Caki2 (cell line): ENCODE measurements at places on chromosomes 7 and 10.
A peak's percentile ranks its signal among the peaks of the same experiment; 100 is the strongest.

DNA sequence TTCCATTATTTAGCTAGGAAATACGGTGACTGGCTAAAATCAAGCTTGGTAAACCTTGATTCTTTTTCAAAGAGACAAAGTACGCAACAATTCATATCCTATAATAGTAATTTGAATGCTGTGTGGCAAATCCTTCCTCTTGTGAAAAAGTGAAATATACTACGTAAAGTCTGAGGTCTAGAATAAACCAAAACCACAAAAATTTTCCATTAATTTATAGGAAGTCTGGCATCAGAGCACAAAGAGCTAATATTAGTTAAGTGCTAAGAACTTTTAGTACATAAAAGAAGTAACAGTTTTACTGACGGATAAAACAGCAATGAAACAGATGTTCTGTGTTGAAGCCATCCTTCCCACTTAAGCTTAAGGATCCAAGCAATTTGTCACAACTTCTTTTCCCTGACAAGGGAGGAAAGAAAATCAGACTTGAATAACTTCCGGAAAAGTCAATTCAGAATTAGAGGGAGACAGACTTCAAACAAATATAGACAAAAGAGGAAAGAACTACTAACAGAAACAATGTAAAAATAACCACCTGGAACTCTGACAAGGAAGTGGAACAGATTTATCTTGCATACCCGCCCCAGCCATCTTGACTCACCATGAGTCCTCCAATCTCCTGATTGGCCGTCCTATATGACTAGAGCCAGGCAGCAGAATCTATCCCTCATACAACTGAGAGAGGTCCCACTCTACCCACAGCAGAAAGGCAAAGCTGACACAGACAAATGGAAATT lies 34.6 kb downstream of the RHEB start:
- peak; percentile 55 for DNase-seq

GRCh38 chr7:5083311-5083711 lies 37.7 kb downstream of the RBAK start:
- no peak for DNase-seq

DNA sequence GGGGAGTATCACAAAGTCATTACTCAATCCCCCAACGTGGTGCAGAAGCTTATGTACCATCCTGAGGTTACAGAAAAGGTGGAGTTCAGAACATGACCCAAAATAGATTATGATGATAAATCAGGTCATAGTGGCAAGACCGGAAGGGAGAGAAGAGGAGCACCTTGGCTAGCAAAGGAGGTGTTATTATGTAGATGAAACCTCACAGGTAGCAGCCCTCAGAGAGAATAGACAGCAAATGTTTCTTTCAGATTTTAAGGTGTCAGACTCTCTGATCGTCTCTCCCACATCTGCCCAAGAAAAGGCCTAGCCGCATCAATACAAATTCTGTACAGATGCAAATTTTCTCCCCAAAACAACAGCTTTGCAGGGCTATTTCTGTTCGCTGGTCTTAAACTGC lies 88.3 kb upstream of the SEMA3D start:
- DNase-seq: no peak

- DNase-seq: no peak
Observed at GRCh38 chr10:35928748-35929147, 286.7 kb upstream of the FZD8 start.

DNA sequence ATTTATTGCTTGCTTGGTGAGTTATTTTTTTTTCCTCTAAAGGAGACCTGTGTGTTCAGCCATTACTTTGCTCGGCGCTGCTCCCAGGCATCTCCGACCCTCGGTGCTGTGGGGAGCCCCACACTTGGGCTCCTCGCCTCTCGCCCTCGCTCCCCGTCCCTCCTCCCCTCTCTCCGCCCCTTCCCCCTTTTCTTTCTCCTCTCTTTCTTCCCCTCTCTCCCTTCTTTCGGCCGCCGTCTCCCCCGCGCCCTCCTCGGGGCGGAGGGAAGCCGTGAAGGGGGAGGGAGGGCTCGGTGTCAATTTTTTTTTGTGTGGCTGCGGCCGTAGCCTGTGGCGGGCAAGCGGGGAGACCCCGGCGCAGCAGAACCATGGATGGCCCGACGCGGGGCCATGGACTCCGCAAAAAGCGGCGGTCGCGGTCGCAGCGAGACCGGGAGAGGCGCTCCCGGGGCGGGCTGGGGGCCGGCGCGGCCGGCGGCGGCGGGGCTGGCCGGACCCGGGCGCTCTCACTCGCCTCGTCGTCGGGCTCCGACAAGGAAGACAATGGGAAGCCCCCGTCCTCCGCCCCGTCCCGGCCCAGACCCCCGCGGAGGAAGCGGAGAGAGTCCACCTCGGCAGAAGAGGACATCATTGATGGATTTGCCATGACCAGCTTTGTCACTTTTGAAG lies 1.1 kb downstream of the AUTS2 start:
- DNase-seq: no peak

DNA sequence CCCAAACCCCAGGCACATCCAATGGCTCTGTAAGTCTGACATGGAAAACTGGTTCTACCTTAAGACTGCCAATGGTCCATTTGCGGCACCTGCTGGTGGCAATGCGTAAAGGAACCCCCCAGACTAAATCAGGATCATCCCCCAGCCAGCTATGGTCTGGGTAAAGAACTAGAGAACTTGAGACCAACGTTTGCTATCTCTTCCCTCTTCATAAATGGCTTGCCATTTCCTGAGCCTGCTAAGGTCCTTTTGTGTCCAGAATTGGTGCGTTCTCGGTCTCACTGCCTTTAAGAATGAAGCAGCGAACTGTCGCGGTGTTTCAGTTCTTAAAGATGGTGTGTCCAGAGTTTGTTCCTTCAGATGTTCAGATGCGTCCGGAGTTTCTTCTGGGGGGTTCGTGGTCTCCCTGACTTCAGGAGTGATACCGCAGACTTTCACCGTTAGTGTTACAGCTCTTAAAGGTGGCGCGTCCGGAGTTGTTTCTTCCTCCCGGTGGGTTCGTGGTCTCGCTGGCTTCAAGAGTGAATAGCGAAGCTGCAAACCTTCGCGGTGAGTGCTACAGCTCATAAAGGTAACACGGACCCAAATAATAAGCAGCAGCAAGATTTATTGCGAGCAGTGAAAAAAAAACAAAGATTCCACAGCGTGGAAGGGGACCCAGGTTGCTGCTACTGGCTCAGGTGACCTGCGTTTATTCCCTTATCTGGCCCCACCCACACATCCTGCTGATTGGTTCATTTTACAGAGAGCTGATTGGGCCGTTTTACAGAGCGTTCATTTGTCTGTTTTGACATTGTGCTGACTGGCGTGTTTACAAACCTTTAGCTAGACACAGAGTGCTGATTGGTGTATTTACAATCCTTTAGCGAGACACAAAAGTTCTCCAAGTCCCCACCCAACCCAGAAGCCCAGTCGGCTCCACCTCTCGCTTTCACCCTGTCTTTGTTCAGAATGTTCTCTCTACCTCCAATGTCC lies 95.4 kb downstream of the ELMO1 start:
- no peak for DNase-seq

DNA sequence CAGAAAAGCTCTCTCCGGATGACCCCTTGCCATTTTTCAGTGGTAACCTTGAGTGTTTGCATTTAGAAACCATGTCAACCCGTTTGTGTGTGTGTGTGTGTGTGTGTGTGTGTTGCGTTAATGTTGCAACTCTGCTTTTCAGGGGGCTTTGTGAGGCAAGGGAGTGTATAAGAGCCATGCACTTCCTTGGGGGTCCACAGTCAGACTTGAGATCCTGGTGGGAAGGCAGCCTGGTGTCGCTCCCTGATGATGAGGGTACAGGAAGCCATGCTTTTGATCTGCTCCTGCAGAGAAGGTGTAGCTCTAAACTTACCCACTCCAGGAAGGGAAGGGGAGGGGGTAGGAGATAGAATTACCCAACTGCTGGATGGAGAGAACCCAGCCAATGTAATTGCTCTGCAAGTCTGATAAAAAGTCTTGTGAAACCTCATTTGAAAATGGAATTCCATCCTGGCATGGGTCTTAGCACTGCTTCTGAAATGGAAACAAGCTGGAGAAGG lies 10.7 kb downstream of the GRK5 start:
- no peak for DNase-seq

GRCh38 chr7:5360971-5361370 lies 62.7 kb downstream of the TNRC18 start:
- DNase-seq: no peak

DNA sequence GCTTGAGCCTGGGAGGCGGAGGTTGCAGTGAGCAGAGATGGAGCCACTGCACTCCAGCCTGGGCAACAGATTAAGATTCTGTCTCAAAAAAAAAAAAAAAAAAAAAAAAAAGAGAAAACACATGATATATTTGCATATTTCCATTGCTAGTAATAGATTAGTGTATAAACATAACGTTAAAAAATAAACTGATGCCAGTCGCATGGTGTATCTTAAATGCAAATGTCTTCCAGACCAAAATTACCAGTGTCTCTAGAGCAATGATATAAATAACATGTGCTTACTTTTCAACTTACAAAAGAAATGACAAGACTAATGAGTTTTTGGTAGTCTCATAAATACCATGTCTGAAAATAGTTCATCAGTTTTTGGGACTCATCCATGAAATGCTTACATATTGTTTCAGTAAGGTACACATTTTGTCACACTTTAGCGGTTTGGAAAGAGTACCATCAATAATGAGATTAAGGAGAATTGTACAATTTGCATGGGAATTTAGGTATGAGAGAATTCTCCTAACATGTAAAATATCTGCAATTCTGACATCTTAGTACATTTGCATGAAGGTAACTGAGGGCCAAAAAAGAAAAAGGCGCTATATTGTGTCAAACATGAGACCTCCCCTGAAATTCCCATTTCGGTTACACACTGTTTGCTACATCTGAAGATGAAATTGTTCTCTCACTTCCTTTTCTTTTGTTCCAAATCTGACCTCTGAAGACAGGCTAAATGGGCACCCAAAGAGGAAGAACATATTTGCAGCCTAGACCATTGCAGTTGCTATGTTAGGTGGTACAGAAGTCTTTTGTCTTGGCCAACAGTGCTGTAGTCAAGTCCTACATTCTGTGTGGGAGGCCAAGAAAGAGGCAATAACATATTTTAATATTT lies 51.5 kb upstream of the PIP4K2A start:
- DNase-seq: no peak

DNA sequence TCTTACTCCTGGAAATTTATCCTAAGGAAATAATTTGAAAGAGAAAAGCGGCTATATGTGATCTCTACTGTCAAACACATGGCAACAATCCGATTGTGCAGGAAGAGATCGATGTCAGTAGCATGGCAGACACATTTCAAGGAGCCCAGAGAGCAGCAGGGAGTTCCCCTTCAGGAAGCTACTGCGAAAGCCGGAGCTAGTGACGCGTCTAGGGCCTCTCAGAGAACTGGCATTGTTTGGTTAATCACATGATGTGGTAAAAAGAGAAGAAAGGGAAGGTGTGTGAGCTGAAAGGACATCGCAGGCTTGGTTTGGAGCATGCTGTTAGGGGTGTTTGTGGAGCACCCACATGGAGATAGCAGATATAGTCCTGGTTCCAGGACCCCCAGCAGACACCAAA lies 74.9 kb downstream of the BEND7 start:
- no peak for DNase-seq

GRCh38 chr10:88525371-88526069 lies 57.6 kb downstream of the RNLS start:
- peak; percentile 67 for DNase-seq

GRCh38 chr10:43036481-43037428 lies 40.1 kb upstream of the RET start:
- no peak for DNase-seq

GRCh38 chr10:10460451-10460850 lies 557.2 kb upstream of the CELF2 start:
- no peak for DNase-seq

GRCh38 chr7:151591866-151592265 lies 72.2 kb upstream of the RHEB start:
- DNase-seq: no peak

DNA sequence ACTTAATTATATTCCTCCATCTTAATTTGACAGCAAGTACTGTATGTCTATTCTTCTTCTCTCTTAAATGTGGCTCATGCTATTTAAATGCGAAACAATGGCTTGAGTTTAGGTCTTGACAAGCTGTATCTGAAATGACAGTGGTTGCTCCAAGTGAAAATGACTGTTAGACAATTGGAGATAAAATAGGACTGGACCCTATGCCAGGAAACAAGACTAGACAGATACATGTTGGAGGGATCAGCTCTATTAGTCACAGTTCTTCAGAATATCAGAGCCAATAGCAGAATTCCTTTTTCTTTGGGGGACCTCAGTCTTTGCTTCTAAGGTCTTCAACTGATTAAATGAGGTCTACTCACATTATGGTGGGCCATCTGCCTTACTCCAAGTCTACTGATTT lies 25.8 kb downstream of the KIAA1217 start:
- DNase-seq: no peak

DNA sequence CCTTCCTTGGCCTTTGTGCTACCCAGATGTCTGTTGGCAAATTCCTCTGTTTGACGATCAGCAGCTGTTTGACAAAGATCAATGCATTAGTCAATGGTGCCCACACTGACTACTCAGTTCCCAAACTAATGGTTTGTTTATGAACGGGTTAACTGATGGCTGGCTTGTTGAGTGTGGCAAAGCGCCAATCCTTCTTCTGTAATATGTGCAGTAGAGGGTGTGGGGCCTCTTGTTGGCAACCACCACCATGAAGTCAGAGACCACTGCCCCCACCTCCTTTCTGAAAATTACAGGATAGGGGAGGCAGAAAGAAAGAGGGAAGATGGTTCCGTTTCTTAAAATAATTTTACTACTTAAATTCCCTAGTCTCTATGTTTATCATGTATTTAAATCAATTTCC lies 2.6 kb upstream of the PLCE1 start:
- no peak for DNase-seq

- DNase-seq: no peak
Observed at GRCh38 chr10:24153031-24153430, 55.9 kb upstream of the KIAA1217 start.

DNA sequence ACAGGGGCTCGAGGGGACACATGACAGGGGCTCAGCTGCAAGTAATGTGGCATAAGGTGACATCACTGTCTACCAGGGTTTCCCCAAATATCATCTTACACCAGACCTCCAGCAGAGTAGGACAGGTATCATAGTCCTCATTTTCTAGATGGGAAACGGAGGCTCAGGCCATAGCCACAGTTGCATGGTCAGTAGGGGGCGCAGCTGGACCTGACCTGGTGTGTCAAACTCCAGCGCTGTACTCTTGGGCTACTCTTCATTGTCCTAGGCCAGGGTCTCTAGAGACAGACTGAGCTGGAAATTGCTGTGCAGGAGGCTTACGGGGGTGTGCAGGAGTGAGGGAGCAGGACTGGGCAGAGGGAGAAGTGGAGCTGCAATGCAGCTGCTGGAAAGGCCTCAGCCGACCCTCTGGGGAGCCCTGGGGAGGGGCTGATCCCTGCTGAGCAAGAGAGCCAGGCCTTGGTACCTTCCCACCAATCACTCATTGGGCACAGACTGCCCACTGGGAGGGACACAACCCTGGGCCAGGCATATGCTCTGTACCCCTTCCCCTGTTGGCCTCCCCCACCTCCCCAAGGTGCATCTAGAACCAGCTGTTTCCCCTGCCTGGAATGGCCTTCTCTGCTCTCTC lies 89.9 kb downstream of the CDH23 start:
- DNase-seq: no peak
